Bronchial epithelial cell (primary cell): ENCODE measurements at places on chromosomes 3 and 15.
A peak's percentile ranks its signal among the peaks of the same experiment; 100 is the strongest.

- no peak for DNase-seq
These were observed 67.7 kb downstream of the CPN2 start for GRCh38 chr3:194283221-194284006.

DNA sequence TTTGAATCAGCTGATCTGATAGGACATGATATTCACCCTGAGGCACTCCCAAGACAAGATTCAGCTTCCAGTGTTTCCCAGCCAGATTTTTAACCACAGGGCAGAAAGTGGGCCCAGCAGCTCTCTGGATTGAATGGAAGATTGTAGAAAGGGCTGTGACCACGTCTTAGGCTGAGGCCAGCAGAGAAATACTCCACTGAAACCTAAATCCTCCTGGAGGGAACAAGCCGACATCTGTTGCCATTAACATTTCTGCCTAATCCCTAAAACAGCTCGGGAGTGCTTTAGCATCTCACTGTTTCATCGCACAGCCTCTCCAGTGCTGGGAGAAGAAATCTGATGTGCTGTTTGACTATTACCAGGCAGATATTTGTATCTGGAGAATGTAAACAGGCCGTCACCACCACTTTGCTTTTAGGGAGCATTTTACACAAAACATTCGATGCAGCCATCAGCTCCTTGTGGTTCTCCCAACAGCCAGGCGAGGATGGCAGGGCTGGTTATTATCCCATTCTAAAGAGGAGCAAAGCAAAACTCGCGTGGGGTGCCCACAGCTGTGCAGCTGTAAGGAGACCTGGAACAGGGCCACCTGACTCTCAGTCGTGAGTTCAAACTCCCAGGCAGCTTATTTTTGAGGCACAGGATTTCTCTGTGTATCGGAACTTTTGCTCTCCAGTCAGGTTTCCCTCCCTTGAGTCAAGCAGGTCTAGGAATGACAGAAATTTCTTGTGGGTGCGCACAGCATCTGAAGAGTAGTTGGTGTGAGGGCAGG lies 117.4 kb downstream of the LIPC start:
- DNase-seq, result no peak

- peak; percentile 82 for DNase-seq
These were observed 386.6 kb upstream of the WNT5A start for GRCh38 chr3:55873523-55874254.

DNA sequence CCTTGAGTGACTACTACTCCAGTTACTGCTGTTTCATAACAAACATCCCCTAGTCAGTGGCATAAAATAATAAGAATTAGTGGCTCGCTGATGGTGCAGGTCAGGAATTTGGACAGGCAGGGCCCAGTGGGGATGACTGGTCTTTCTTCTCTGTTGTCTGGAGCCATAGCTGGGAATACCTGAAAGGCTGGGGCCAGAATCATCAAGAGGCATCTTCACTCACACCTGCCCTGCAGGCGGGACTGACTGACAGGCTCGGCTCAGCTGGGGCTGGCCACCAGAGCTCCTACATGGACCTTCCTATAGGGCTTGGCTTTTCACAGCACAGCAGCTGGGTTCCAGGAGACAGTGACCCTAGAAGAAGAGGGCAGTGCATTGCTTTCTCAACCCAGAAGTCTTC lies 148.8 kb upstream of the ATP10A start:
- no peak for DNase-seq

DNA sequence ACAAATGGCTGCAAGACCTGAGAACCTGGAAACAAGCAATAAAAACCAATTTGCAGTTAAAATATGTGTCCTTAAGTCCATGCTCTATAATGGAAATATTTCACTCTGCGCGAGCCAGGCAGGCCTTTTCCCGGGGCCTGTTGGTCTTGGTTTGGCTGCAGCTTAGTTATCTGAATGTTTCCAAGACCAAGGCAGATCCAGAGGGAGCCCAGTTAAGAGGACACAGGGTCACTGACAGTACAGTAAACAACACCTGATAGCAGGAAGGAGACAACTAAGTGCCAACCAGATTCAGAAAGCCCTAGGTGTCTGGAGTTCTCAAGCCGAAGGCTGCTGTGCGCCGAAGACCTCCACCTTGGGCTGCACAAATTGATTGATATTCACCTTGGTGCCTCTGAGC lies 32.8 kb downstream of the THSD4 start:
- no peak for DNase-seq

GRCh38 chr15:52124270-52124880 lies 11.8 kb upstream of the BCL2L10 start:
- peak; percentile 92 for DNase-seq

GRCh38 chr3:31011380-31011779 lies 116.9 kb upstream of the GADL1 start:
- DNase-seq, result no peak

DNA sequence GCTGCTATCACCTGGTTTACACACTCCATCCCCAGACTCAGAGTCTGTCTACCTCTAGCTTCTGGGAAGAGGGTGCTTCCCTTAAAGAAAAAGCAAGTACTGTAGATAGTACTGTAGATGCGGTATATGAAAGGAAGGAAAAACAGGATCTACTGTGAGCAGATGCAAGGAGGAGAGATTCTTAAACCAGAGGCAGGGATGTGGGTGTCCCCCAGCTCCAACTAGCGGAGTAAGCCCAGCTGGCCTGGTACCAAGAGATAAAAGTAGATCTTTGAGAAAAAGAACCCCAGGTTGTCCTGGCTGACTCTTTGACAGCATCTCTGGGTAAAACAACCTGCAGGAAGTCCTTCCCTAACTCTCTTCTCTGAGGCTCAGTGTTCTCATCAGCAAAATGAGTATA lies 523.7 kb upstream of the PROK2 start:
- no peak for DNase-seq

DNA sequence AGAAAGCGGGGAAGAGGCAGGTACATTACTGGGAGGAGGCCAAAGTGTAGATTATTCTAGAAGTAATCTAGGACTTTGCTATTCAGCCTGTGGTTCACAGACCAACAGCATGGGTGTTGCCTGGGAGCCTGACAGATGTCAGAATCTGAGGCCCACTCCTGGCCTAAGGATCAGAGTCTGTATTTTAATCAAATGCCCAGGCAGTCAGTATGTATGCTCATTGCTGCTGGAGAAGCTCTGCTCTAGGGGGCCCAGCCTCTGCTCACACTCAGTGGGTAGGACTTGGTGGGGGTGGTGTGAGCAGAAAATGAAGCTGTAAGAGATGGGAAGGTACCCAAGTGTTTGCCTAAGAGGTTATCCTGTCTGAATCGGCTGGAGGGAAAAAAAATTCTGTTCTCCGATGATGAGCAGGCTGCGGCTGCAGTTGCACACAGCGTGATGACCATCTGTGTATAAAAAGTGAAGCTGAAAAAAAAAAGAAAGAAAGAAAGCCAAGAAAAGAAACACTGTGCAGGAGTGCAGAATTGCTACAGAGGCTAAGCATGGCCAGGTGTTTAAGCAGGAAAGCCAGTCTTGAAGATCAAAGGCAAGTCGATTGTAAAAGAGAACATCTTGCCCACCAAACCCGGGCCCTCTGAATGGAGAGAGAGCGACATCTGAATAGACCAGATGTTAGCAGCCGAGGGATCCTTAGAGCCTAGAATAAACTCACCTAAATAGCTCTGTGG lies 65.2 kb downstream of the EIF4E3 start:
- no peak for DNase-seq

GRCh38 chr3:62936626-62937254 lies 61.5 kb upstream of the CADPS start:
- no peak for DNase-seq

GRCh38 chr3:197957790-197958133 lies 2.3 kb upstream of the LMLN start:
- no peak for DNase-seq

- peak; percentile 95 for DNase-seq
These were observed 900 bp upstream of the HYAL3 start for GRCh38 chr3:50299929-50300680.

GRCh38 chr3:17336291-17336690 lies 406.1 kb downstream of the TBC1D5 start:
- DNase-seq, result no peak

DNA sequence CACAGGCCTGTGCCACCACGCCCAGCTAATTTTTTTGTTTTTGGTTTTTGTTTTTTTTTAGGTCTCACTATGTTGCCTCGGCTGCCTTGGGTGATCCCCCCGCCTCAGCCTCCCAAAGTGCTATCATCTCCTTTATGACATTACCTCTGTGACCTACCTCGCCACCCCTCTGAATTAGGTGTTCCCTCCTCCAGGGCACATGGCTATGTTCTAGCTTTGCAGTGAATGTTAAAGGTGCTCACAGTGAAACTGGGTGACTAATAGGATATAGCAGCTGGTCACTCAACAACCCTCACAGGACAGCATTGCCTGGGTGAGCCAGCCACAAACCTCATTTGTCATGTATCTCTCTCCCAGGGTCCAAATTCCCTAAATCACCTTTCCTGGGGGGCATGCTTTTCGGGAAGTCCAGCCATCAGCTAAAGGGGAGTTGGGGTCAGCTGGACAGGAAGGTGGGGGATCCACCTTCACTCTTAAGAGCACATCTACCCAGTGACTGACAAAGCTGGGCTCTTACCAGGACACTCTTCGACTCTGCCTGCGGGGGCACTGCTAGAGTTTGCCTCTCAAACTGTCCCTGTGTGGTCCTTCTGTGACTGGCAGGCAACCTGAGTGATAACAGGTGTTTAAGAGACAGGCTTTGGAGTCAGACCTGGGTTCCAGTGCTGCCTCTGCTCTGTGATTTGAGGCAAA lies 1.6 kb upstream of the TTLL3 start:
- DNase-seq, result peak; percentile 62

- DNase-seq, result peak; percentile 59
These were observed 9.6 kb upstream of the SLCO2A1 start for GRCh38 chr3:134039161-134039862.

DNA sequence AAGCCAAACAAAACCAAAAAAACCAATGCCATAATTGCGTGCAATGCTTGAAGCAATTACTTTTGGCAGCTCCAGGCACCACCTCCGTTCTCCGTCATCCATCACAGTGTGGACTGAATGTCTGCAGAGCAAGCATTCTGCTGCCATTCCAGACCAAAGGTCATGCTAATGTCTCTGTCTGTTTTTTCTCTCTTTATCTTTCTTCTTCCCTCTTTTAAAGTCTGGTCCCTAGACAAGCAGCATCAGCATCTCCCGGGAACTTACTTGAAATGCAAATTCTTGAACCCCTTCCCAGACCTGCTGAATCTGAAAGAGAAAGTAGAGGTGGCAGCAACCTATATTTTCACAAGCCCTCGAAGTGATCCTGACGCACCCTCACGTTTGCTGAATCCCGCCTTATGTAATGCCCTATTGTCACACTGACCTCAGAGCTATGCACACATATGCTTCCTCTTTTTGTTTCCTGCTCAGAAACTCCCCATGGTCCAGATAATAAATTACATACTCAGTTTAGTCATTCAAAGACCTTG lies 297.3 kb upstream of the PROK2 start:
- no peak for DNase-seq

- no peak for DNase-seq
These were observed 310.4 kb downstream of the ERC2 start for GRCh38 chr3:56157693-56158362.

DNA sequence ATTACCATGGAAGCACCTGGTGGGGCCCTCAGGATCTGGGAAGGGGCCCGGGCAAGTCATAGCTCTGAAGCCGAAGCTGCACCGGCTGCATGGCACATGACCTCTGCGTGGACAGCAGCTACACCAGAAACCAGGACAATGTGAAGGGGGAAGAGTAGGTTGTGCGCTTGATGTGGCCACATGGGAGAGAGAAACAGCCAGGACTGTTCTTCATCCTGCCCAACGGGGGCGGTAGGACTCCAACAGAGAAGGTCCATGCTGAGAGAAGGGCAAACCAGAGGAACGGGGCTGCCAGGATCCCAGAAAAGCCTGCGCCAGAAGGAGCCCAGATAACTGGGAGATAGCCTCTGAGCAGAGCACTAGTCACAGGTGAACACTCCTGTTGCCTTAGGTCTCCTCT lies 54.9 kb upstream of the PRR20G start:
- no peak for DNase-seq

DNA sequence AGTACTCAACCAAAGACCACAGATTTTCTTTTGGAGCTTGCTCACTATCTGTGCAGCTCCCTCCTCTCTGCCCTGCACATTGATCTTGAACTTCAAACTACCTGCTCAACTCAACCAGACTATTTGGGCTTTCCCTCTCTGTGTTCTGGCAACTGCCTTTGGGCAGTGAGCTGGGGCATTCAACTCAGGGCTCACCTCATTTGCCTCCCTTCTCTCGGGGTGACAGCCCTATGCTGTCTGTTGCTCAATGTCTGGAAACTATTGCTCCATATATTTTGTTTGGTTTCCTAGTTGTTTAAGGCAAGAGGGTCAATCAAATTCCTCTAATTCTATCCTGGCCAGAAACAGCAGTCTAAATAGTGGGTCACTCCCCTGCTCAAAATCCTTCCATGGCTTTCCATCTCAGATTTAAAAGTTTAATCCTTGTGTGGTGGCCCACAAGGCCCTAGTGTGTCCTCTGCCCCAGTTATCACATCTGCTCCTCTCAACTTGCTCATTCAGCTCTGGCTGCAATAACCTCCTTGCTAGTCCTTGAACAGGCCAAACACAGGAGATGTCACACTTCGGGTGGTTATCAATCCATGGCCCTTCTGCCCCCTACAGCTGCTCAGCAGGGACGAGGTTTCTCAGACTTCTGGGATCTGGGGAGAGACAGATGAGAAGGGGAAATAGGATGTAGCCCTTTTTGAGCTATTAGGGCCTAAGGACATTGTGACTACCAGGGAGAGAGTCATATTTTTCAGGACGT lies 67.8 kb downstream of the SNRK start:
- DNase-seq, result no peak

DNA sequence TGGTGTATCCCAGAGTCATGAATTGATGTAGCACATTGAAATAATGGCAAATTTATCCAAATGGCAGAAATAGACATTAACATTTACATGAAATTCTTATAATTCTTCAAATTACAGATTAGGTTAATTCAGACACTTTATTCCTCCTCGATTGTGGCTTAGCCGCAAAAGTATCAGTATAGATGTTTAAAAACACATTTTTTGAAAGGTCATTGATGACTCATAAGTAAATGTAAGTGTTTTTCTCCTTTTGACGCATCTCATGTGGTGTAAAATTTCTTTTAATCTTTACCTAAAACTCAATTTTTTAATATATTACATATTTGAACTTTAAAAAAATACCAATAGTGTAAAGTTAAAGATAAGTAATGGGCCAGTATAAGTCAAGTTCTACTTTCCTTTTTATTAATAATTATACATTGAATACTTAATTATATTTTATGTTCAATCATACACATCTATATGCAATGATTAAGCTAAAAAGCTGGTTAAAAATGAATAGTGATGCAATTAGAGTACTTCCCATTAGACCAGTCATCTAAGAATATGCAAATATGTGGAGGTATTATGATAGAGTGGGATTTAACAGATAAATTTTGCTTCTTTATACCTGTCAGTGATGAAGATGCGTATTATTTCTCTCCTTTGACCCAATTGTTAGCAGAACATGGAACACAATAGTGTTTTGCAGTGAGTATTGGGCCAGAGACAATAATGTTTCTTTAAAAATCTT lies 678.1 kb upstream of the DPPA4 start:
- no peak for DNase-seq
